Activated naive CD4-positive, alpha-beta T cell (primary cell): ENCODE measurements at places on chromosomes 1 and 21.

DNA sequence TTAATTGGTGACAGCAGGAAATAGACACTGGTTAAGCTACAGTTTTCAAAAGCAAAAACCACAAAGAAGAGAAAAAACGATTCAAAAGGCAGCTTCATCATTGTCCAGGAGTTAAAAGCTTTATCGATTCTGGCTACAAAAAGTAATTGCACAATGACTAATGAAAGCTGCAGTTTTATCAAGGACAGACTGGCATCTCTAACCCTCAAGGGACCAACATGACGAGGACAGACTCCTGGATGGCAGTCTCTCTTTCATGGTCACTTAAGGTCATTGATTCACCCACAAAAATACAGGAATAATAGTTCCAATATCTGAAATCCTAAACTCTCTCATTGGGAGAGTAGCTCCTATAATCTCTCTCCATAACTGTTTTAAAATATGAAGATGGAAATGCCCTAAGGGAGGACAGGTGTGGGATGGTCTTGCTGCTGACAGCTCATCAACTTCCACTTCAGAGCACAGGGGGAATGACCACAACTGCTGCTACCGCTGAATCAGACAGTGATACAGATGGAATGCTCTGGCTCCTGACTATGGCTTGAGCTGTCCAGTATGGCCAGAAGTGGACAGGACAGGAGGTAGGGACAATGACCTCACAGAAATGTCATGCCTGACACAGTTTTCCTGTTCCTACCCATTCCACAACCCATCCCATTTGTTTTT is 17.4 kb upstream of the CPLANE2 start:
- DNase-seq: no peak

GRCh38 chr1:46186076-46186475 is 9.8 kb upstream of the P3R3URF start:
- DNase-seq: no peak

- no peak for DNase-seq
Measured at GRCh38 chr1:31302709-31303441, 6.0 kb downstream of the ZCCHC17 start.

DNA sequence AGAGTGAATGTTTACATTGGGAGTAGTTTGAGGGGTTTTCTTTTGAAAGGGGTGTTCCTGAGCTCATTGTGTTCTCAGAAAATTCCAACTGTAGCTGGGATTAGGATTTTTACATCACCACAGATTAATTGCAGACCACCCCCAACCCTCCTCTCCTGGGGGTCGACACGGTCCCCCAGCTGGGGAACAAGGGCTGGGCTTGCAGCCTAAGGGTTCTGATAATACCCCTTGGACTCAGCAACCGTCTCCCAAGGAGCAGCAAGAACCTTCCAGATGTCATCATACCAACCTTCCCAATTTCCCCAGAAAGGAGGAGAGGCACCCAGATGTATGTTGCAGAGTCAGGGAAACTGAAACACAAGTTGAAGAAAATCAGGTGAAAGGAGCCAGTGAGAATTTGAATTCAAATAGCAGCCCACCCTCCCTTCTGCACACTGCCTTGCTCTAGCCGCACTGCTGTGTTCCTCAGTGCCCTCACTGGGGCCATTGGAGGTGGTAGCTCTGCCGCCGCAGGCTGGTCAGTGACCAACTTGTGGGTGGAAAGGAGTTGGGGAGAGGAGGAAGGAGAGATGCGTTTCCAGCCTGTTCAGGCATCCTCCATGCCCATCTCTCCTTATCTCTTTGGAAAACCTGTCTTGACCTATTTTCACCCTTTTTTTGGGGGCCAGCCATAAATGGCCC is 14.7 kb upstream of the IGFN1 start:
- no peak for DNase-seq

DNA sequence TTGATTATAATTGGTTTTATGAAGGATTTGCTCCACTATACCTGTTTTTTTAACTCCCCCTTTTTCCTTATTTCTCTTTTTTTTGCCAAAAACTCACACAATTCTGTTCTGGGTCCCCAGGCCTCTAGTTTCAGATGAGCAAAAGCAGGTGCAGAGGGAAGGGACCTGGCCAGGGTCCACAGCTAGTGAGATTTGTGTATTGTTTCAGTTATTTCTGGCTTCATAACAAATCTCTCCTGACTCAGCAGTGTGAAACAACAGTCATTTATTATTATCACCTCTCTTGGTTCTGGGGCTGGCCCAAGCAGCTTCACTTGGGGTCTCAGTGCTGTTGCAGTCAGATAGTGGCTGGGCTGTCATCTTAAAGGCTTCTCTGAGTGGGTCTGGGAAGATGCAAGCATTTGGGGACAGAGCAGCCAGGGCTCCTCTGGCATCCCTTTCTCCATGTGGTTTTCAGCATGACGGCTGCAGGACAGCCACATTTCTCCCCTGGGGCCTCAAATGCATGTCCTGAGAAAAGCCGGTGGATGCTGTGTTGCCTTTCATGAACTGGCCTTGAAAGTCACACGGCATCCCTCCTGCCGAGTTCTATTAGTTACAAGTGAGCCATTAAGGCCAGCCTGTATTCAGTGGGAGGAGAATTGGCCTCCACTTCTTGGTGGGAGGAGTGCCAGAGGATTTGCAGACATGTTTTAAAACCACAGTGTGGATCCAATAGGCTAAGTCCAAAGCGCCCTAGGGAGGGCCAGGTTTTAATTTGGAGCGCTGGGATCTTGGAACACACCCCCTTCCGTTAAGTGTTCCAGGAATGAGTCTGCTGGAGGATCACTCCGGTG is 137.1 kb downstream of the CAMTA1 start:
- DNase-seq: no peak

DNA sequence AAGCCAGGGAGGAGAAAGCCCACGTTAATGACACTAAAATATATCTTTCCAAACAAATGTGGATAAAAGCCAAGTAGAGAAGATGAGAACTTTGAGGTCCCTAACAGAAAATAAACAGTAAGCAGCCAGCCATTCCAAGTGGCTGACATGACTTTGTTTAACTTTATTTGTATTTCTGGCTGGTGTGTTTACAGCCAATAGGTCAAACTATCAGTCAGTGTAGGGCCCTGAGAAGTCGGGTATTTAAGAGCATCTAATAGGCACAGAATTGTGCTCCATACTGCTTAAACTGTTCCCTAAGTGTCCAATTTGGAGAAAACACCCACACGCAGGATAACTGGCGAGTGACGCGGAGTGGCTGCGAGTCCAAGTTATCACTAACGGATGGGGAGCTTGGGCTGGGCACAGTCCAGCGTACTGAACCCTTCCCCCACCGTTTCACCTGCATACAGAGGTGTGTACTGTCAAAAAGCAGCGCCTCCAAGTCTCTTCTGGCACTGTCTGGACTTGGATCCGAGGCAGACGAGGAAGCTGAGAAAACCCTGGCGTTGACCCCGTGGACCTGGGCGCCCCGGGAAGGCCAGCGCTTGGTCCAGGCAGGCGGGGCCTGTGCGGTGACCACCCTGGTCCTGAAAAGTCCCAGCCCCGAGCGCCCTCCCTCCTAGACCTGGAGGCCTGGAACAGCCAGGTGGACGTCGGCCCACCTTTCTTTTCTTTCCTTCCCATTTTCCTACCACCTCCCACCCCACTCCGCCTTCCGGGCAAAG is 662 bp upstream of the LGALS8 start:
- no peak for DNase-seq

- DNase-seq: no peak
Measured at GRCh38 chr1:40853113-40853884, 8.9 kb downstream of the CITED4 start.

GRCh38 chr1:27856561-27857343 is 15.6 kb upstream of the THEMIS2 start:
- DNase-seq: no peak

DNA sequence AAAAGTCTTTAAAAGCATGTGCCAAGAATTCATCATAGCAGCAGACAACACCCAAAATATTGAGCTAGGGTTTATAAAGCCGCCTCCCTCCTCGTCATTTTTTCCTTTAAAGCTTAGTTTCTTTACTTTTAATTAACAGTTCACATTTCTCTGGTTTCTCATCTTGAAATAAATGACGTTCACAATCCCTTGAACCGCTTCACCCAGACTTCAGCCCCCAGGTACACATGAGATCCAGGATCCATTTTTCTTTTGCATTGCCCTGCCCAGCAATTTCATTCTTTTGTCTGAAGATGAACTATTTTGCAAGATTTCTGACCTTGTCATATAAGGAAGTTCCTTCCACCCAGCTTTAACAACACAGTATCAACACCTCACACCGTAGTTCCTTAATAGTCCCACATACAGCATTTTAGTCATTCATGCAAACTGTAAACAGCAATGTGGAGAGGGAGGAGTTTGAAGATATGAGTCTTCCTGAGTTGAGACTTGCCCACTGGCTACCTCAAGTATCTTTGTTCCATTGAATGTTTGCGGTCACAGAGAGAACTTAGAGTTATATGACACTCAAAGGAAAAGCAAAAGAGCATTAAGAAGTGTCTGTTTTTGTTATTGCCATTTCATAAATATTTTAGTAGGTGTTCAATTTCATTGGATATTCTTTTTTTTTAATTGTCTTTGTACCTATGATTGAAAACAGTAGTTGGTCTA is 35.3 kb upstream of the CACYBP start:
- no peak for DNase-seq

DNA sequence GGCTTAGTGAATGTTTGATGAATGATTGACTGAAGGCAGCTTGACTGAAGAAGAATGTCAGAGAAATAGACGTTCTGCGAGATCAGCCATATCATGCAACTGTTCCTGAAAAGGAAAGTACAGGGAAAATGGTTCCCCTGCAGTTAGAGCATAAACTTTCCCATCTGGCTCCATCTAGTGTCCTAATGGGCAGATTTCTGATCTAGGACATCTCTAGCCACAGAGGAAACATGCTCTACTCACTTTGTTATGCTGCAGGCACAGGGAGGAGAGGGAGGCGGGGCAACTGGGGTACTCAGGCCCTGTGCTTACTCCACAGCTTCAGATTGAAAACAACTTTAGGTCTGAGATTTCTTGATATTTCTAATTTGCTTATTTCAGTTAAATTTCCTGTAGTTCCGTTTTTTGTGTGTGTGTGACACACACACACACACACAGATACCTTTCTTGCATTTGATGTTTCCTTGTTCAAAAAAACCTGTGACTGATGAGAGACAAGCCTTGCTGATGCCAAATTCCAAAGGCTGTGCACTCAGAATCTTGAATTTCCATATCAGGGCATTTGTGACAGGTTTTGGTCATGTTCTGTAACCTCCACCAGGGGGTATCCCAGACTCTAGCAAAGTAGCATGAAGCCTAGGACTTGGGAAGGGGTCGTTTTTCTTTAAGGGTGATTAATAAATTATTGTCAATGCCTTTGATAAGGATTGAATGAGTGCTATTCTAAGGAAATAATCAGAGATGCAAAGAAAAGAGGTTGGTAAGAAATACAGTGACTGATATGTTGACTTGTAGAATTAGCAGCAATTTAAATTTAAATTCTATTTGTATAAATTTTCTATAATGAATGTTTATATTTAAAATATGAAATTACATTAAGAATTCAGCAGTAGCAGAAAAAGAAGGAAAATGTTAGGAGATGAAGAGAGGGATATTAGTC is 139.7 kb upstream of the BEND5 start:
- DNase-seq: no peak

DNA sequence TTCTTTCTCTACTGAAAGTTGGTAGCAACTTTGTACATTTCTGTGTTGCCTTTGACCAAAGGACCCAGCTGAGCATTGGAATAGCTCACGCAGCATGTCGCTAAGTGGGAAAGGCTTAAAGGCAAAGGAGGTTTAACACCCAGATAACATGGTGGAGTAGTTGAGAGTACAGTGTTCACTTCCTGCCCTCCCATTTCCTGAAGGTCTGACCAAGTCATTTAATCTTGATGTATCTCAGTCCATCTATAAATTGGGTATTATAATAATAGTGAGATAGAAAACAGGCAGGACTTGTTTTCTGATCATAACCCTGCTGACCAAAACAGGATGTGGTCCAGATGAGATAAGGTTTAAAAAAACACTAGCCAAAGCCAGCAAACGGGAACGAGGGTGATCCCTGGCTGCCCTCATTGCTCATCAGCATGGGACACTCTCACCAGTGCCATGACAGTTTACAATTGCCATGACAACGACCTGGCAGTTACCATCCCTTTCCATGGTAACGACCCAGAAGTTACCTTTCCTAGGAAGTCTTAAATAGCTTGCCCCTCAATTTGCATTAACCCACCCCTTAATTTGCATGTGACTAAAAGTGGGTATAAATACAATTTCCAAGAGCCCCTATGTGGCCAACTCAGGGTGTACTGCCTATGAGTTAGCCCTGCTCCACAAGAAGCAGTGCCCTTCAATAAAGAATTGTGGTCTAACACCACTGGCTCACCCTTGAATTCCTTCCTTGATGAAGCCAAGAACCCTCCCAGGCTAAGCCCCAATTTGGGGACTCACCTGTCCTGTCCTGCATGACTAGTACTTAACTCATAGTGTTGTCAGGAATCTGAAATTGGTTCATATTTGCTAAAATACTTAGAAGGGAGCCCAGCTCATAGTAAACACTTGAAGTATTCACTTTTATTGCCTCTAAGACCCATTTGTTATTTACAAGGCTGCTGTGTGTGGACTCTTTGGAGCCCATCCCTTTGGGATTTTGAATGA is 28.4 kb upstream of the FHAD1 start:
- no peak for DNase-seq

- DNase-seq: no peak
Measured at GRCh38 chr1:234507626-234508387, 28.8 kb upstream of the TARBP1 start.

DNA sequence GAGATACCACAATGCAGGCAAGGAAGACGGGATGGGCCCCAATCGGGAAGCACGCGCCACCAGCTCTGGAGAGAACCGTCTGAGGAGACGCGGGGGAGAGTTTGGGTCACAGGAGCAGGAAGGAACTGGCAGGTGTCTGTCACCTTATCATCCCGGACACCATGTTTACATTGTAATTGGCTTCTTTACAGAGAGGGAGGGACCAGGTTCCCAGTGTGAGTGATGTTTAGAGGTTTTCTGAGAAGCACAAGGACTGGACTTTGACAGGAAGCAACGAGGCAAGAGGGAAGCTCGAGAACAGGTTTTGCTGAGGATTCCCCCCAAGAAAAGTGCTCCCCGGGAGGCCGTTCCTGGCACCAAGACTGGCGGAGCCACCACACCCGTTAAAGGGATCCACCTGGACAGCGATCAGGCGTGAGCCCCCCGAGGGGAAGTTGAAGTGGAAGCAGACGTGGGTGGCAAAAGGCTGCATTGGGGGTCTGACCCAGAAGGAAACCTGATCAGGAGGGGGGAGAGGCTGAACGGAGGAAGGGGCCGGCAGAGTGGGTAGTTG is 957 bp downstream of the EPS15 start:
- no peak for DNase-seq
